Midbrain (tissue), 1 donor: ENCODE measurements at places on chromosomes 12 and 14.
A peak's percentile ranks its signal among the peaks of the same experiment; 100 is the strongest.

DNA sequence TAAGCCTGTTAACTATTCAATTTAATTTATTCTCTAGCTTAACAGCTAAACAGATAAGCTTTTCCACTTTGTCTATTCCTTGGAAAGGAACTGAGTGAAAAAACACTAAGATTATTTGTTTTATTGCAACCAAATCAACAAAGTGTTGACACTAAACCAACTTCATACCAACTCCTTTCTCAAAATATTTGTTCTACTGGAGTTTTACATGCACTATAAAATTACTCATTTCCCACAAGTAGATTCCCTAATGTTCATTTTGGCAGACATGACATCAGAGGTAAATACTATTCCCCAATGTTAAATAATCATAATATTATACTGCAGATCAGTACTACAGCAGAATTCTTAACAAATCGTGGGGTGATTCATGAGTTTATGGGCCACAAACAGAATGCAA is 231.4 kb downstream of the TTC6 start:
- no peak for DNase-seq

DNA sequence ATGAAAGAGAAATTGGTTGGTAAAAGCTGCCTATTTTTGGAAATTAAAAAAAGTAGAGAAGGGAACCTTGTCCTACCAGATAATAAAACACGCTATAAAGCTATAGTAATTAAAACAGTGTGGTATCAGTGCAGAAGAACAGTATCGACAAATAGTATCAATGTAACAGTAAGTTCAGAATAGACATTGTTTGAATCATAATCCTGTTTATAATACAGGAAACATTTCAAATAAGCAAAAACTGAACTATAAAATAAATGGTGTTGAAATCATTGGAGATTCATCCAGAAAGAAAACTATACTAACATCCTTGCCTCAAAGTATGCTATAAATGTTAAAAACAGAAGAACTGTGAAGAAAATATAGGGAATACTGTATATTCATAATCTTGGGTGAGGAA is 54.2 kb upstream of the NAP1L1 start:
- DNase-seq, result no peak

DNA sequence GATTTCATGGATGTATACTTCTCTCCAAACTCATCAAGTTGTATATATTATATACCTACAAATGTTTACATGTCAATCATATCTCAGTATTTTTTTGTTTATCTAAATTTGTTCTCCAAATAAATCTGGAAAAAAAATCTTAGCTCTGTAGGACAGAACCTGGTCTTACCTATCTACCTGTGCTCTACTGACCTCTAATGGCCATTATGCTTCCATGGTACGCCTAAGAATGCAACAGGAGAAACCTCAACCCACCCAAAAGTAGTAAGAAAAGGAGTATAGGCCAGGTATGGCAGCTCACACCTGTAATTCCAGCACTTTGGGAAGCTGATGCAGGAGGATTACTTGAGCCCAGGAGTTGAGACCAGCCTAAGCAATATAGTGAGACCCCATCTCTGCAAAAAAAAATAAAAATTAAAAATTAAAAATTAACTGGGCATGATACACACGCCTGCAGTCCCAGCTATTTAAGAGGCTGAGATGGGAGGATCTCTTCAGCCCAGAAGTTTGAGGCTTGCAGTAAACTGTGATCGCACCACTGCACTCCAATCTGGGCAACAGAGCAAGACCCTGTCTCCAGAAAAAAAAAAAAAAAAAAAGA is 8.7 kb downstream of the OR11H4 start:
- DNase-seq, result no peak

DNA sequence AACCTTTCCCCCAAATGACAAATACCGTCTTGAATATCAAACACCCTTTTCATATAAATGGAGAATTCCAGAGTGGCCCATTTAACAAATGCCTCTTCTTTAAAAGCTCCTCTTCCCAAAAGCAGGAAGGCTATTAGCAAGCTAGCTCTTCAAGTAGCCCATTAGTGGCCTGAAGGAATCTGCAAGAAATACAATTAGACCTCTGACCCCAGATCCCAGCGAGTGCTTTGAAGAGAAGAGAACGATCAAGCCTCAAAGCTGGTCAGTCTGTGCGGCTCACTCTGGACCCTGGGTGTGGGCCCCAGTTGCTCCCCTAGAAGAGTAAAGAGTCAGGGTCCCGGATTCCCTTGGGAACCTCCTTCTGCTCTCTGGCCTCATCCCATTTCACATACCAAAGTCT is 325.6 kb downstream of the NUAK1 start:
- no peak for DNase-seq

GRCh38 chr14:92877757-92878431 is 45.1 kb upstream of the CHGA start:
- DNase-seq, result no peak

DNA sequence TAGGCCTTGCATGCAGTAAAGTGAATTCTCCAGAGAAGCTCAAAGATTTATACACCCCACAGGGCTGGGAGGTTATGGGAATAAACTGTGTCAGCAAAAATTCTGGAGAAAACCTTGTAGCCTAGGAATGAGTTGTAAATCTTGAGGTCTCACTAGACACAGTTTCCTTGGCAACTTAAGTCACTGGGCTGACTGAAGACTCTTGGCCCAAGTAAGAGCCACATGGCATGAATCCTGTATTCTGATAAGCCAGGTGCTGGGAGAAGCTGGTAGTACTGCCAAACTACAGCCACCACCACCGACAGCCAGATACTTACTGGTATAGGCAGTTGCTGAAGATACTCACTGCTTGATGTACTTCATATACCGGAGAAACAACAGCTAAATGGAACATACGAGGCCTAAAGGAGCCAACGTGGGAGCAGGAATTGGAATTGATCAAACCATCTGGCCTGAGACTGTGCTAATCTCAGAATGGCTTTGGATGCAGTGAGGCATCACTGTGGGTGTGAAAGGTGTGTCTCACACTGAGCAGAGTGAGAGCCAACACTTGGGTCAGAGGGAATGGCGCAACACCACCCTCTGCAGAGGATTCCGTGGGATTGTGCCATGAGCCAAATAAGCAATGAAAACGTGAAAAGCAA is 102.8 kb upstream of the TMCC3 start:
- peak; percentile 22 for DNase-seq

DNA sequence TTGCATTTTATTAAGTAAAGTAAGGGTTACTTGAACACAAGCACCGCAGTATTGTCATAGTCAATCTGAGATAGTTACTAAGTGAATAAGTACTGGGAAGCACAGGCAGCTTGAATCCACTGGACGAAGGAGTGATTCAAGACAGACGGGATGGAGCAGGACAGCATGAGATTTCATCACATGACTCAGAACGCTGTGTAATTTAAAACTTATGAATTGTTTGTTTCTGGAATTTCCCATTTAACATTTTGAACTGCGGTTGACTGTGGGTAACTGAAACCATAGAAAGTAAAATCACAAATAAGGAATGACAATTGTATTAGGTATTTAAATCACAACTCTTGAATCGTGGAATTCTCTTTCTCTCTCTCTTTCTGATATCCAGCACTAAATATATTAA is 1630.4 kb upstream of the SEL1L start:
- no peak for DNase-seq

- no peak for DNase-seq
Measured at GRCh38 chr12:108548954-108549521, 11.9 kb downstream of the SART3 start.

DNA sequence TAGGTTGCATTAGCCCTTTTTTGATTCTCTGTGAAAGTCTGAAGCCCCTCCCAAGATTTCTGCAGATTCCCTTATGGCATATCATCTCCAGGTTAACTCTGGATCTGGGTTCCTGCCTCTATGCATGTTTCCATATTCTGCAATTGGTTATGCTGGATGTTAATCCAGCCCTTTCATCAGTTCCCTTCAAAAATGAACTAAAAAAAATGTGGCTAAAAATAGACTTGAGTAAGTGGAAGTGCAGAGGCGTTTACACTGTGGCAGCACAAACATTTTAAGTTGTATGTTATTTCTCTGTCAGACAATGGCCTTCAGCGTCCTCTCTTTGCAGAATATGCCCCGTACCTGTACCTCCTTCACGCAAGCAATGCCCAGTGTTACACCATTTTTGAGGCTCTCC is 11.4 kb downstream of the MGST1 start:
- DNase-seq, result no peak

DNA sequence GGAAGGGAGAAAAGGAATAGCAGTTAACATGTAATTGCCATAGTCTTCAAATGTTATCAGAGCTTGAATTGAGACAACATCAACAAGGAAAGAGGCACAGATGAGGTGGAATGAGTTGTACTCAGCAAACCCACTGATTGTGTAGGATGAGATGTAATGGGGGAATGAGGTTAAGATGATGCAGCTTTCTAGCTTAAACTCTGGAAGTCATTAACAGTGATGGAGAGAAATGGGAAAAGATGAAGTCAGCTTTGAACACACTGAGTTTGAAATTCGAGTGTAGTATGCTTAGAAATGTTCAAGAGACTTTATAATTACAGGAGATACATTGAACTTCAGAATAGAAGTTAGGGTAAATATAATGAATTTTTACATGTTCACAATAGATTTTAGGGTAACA is 106.9 kb downstream of the PRKD1 start:
- no peak for DNase-seq

- DNase-seq, result no peak
Measured at GRCh38 chr14:105857826-105858675, 331.7 kb downstream of the TMEM121 start.

DNA sequence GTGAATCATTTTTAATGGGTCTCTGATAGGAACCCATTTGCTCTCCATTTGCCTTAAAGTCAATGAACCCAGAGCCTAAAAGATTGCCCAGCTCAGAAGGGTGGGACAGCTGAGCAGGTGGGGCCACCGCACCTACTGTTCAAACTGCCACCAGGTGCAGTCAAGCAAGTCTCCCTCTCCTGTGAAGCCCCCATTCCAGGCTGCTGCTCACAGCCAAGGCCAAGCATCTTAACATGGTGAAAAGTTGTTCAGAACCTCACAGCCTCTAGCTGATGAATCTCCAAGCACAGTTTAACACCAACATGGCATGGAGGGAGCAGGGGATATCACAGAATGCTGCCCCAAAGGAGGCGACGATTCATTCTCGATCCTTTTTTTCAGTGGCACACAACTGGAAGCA is 29.5 kb downstream of the ANO2 start:
- no peak for DNase-seq

GRCh38 chr12:122001466-122002209 is 20.0 kb upstream of the BCL7A start:
- DNase-seq, result peak; percentile 53

DNA sequence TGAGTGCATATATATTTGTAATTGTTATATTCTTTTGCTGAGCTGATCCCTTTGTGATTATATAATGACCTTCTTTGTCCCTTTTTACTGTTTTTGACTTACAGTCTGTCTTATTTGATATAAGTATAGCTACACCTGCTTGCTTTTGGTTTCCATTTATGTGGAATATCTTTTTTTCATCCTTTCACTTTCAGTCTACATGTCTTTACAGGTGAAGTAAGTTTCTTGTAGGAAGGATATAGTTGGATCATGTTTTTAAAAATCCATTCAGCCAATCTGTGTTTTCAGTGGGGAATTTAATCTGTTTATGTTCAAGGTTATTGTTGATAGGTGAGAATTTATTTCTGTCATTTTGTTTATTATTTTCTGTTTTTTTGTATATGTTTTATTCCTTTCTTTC is 12.1 kb downstream of the GZMH start:
- DNase-seq, result no peak

- no peak for DNase-seq
Measured at GRCh38 chr12:2893007-2893406, 2.3 kb downstream of the TULP3 start.

GRCh38 chr12:56300644-56301464 is 724 bp upstream of the CS start:
- no peak for DNase-seq

GRCh38 chr12:89211456-89211855 is 140.8 kb downstream of the DUSP6 start:
- DNase-seq, result no peak
